ENCODE measurements at places on chromosomes 2 and 18. TPM values are rescaled to one million over a fixed set of nuclear protein-coding genes. Genes with fewer than 3 reads are reported as not detected.

Gene GALR1
- not detected for total RNA-seq

Gene DSG4
- not detected for total RNA-seq

Gene RAB27B
- total RNA-seq: 0.77 TPM

Gene SLC38A11
- total RNA-seq: 0.50 TPM

Gene TMEM37
- total RNA-seq: 2.6 TPM

Gene AKAIN1
- total RNA-seq: not detected

Gene FRZB
- total RNA-seq: 2.0 TPM

Gene PPP4R3B
- total RNA-seq: 51.4 TPM

Gene ACSL3
- total RNA-seq: 377 TPM

Gene CCDC148
- 1.0 TPM for total RNA-seq

Data from fibroblast of lung (primary cell).